ENCODE measurements at places on chromosomes 2 and 18.

- no peak for DNase-seq
Observed at GRCh38 chr2:70895998-70896764, 39.5 kb upstream of the ATP6V1B1 start.

DNA sequence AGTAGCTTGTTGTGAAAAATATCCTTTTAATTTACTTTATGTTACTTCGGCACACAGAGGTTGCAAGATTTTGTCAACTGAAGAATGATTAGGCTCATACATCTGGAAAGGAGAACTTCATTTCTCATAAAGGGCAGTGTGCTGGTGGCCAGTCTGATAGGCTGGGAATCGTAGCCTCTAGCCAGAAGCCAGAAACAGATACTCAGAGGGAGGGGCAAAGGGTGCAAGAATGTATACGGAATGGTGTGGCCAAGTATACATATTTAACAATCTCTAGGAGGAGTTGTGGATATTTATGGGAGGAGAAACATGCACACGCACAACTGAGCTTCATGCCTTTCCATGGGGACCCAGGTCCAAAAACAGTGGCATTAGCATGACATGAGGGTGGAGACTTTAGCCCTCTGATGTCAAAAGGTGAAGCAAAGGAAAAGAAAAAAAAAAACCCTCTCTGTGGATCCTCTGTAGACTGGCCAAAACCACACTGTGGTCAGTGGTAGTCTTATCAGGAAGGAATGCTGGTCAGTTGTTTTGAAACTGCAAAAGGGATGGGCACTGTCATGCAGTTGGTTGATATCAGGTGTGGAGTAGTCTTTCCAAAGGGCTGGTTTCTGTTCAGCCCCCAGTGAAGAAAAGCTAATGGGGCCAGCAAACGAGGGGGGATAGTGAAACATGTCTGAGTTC lies 34.9 kb upstream of the APCDD1 start:
- no peak for DNase-seq

- DNase-seq = no peak
Observed at GRCh38 chr2:159046966-159047365, 78.5 kb downstream of the TANC1 start.

DNA sequence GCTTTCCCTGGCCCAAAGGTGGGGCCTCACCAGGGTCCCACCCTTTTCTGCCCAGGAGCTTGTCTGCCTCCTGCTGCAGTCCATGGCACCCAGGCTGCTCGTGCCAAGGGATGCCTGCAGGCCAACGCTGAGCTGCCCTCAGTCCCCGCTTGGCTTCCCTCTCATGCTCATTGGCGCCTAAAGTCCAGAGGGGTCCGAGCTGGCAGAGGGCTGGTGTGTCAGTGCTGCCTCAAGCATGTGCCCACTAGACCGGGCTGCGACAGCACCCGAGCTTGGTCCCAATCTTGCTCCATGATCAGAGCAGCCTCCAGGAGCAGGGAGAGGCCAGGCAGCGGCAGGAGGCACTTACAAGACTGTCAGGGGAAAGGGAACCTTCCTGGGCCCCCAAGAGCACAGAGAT lies 287.0 kb downstream of the ICOS start:
- DNase-seq = no peak

- no peak for DNase-seq
Observed at GRCh38 chr2:105521176-105521575, 122.3 kb upstream of the FHL2 start.

DNA sequence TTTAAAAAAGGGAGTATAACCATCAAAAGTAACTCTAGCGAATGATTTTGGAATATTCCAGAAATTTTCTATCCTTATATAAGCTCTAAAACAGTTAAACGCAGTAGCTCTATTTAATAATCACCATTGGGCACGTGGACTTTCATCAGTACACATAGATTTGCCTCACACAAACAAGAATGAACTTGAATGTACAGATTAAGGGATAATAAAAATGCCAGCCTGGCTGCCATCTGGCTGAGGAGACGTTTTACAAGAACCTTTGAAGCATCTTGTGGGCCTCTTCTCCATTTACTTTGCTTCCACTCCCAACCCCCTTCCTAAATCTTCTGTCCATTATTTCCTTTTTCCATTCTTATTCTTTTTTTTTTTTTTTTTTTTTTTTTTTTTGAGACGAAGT lies 47.2 kb downstream of the AGAP1 start:
- no peak for DNase-seq

GRCh38 chr18:65954372-65954771 lies 203.6 kb downstream of the CDH7 start:
- no peak for DNase-seq

- no peak for DNase-seq
Observed at GRCh38 chr2:54483426-54483825, 27.3 kb downstream of the SPTBN1 start.

DNA sequence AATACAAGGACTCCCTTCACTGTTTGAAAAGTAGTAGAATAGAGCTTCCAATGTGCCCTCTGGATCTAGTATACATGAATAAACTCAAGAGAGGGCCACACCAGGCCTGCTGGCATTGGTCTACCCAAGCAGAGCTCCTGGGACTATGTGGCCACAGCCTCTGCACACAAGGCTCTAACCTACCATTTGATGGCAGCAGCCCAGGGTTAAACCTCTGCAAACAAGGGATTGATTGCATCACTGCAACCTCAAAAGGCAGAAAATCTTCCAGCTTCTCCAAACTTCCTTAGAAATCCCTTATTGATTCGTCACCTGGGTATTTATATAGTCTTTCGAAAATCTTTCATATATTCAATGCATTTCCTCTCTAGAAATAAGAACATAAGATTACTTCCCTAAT lies 147.6 kb upstream of the SETBP1 start:
- no peak for DNase-seq

DNA sequence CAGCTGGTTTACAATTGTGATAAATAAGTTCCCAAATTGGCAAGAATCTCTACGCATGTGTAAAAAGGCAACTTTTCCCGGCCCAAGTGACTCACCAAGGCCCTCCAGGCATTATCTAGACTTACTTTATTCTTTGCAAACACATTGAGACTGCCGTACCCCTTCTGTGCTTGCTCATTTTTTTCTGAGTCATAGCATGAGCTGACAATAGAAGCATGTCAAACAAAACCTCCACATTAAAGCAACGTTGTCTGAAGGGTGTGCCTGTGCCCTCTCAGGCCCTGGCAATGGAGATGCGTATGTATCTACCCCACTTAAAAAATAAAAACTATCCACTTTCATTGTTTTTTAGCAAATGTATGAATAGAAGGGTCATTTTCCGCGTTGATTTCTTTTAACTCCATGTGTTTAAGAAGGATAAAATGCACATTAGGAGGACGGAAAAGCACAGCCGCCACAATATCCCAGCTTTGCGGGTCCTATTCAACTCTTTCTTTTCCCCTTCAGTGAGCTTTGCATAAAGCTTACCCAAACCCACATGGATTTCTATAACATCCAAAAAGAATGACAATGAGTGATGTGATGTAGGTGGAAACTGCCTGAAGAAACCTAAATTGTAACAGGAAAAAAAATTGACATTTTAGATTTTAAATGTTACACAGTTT lies 298.2 kb downstream of the CDCA7 start:
- DNase-seq = no peak

GRCh38 chr2:30252723-30253701 lies 21.7 kb downstream of the LBH start:
- no peak for DNase-seq

DNA sequence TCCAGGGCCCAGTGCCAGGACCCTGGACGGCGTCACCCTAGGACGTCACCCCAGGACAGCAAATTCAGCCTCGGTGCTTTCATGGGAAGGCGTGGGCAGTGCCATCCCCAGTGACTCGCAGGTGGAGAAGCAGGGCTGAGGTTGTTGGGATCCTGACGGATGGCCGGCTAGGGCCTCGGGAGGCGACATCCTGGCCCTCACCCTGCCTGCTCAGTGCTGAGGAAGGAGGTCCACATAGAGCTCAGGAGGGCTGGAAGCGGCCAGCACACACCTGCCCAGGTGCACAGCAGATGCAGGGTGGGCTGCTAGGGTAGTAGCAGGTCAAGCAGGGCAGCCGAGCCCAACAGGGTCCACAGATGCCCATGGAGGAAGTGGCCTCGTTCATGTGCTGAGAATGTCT lies 482.0 kb upstream of the SALL3 start:
- DNase-seq = no peak

GRCh38 chr2:37589298-37589697 lies 82.1 kb downstream of the CDC42EP3 start:
- DNase-seq = no peak

DNA sequence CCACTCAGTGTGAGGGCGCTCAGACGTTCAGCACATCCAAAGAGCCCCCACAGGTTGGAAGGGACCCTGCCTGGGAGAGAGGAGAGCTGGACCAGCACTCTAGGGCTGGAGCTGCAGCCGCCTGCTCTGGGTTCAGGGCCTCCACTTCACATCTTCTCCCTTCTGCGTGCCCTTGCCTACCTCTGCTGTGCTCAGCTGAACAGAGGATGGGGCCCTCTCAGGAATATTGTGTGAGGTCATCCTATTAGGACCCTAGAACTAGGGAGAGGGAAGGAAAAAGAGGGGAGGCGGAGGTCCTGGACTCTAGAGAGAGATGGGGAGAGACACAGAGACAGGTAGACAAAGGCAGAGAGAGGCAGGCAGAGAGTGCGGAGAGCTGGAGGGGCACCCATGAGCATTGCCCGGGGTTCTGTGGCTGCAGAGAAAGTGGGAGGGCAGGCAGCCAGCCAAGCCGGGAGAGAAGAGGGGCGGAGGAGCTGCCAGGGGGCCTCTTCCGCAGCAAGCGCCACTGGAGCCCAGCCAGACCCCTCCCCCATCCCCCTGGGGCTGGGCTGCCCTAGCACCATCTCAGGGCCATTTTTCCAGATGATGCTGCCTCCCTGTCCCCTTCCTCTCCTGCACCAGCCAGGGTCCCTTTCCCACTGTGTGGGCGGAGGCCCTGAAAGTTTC lies 8.3 kb upstream of the TNS1 start:
- DNase-seq = no peak

- DNase-seq = no peak
Observed at GRCh38 chr18:61201511-61201910, 131.7 kb upstream of the CDH20 start.

GRCh38 chr2:173307293-173307692 lies 47.4 kb upstream of the CDCA7 start:
- DNase-seq = no peak

- no peak for DNase-seq
Observed at GRCh38 chr2:65638443-65638842, 206.0 kb upstream of the SPRED2 start.

DNA sequence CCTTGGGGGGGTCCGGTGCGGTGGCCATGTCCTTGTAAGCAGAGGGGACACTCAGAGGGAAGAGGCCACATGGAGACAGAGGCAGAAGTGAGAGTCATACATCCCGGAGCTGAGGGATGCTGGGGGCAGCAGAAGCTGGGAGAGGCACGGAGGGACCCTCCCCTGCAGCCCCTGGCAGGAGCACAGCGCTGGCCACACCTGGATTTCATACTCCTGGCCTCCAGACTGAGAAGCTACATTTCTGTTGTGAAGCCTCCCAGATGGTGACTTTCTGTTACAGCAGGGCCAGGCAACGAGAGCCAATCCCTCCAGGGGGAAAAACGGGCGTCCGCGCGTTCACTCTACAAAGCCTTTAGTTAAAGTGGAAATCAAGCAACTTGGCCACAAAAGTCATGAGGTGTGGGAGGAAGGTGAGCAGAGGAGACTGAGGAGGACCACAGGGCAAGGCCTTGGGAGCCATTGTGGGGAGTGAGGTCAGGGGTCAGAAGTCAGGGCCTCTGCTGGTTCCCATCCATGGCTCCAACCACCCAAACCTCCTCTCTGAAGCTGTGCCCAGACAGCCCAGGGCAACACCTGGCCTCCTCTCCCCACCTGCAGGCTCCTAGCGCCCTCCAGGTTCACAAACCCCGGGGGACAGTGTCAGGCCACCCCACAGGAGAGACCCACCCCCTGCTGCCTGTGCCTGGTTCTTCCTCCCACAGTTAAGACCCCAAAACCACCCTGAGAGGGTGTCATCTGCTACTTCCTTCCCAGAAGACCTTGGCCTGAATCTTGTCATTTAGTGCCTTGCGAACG lies 4.5 kb upstream of the MBP start:
- no peak for DNase-seq
